Stomach (tissue), 19 donors: ENCODE measurements at places on chromosomes 12 and 14. TPM values are rescaled to one million over a fixed set of nuclear protein-coding genes. Genes with fewer than 3 reads are reported as not detected.
A peak's percentile ranks its signal among the peaks of the same experiment; 100 is the strongest.

Gene SERPINA3
- 90.2 TPM for total RNA-seq

- H3K36me3 ChIP-seq = no peaks in the 10 kb centered on the region
- H3K4me3 ChIP-seq = no peak overlapping the region
- H3K27me3 ChIP-seq = no peaks in the 10 kb centered on the region
- DNase-seq = no peak
- H3K27ac ChIP-seq = peak overlapping the region; percentile 86
- no peaks in the 10 kb centered on the region for H3K4me1 ChIP-seq
These were observed 220.0 kb downstream of the RAD51B start for GRCh38 chr14:68039593-68039992.

Gene GPR137C
- total RNA-seq = 0.45 TPM

DNA sequence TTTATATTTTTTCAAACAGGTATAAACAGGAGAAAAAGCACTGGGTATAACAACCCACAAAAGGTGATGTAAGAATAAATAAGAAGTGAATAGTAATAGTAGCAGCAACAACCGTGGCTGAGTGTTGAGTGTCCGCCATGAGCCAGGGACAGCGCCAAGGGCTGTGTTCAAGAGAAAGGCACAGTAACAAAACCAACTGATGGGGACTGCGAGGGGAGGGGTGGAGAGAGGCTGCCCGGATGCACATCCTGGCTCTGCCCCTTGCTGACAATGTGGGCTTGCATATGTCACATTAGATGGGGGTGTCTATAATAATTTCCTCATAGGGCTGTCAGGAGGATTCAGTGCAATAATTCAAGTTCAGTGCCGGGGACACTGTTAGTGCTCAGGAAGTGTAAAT lies 912.4 kb downstream of the VRK1 start:
- H3K27ac ChIP-seq = no peak overlapping the region
- no peaks in the 10 kb centered on the region for H3K27me3 ChIP-seq
- H3K4me3 ChIP-seq = no peak overlapping the region
- DNase-seq = no peak
- no peaks in the 10 kb centered on the region for H3K4me1 ChIP-seq

DNA sequence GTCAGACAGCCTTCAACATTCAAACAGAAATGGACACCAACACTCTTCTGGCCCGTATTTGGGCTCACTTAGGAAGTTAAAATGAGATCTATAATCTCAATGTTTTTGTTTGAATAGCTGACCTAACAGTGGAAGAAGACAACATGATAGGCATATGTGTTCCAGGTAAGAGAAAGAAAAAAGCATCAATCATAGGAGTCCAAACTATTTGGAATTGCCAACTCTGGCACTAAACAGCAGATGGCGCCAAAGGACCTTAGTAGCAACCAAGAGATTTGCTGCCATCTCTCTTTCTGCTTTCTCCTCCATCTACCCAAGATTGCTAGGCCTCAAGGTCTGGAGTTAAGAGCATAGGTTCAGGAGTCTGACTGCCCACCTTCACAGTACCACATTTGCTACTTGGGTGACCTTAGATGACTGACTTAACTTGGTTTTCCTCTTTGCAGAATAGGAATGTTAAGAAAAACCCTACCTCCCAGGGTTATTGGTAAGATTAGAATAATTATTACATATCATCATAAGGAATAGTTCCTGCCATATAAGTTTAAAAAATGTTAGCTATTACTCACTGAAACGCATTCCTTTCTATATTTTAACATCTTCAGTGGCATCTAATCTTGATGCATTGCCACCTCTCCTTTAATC lies 30.2 kb downstream of the PEX5 start:
- H3K27me3 ChIP-seq = no peaks in the 10 kb centered on the region
- H3K4me1 ChIP-seq = no peaks in the 10 kb centered on the region
- H3K4me3 ChIP-seq = no peak overlapping the region
- DNase-seq = peak; percentile 80
- H3K36me3 ChIP-seq = no peaks in the 10 kb centered on the region

Gene B4GALNT3
- total RNA-seq = 275 TPM

Gene RD3L
- not detected for total RNA-seq

DNA sequence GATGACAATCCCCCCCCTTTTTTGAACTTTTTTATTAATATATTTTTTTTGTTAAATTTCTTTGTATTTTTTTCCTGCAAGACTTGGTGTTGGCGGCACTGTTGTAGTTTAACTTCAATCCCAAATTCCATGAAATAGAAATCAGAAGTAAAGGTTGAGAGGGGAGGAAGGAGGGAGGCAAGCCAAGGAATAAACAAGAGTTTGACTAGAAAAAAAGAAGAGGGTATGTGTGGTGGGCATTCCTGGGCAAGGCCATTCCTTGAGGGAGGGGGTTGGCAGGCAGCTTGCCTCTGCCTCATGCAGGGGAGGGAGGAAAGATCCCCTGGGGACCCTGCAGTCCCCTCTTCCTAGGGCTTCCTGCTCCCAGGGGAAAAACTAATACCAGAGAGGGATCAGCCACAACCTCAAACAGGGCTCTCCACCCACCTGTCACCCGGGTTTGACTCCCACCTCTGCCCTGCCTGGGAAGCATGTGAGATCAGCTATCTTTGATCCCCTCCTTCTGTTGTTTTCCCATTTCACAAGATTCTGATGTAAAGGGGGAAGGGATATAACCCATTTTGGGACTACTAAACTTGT lies 519 bp upstream of the AP1G2 start:
- H3K4me1 ChIP-seq = peaks cover 28% of the 10 kb centered on the region
- no peak for DNase-seq
- peak overlapping the region; percentile 71 for H3K4me3 ChIP-seq
- H3K27me3 ChIP-seq = no peaks in the 10 kb centered on the region
- H3K36me3 ChIP-seq = peaks cover 24% of the 10 kb centered on the region
- peak overlapping the region; percentile 83 for H3K27ac ChIP-seq
